ENCODE measurements at places on chromosomes 12 and 14. TPM values are rescaled to one million over a fixed set of nuclear protein-coding genes. Genes with fewer than 3 reads are reported as not detected.
A peak's percentile ranks its signal among the peaks of the same experiment; 100 is the strongest.

DNA sequence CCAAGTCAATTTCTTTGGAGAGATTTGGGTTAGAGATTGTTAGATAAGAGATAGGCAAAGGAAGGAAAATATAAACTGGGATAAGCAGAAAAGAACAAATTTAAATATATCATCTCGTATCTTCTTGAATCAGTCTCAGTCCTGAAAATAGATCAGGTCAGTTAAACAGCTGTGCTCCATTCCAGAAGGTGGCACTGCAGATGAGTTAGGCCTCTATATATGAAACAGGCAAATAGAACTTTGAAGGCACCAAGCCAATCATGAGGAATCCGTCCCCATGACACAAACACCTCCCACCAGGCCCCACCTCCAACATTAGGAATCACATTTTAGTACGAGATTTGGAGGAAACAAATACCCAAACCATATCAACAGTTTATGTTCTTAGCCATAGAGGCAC, 605.5 kb upstream of the USP15 start:
- no peak for DNase-seq

The SLC6A12 gene
- total RNA-seq, result 2.5 TPM

GRCh38 chr12:80802652-80803400, 86.1 kb downstream of the MYF5 start:
- DNase-seq, result no peak

DNA sequence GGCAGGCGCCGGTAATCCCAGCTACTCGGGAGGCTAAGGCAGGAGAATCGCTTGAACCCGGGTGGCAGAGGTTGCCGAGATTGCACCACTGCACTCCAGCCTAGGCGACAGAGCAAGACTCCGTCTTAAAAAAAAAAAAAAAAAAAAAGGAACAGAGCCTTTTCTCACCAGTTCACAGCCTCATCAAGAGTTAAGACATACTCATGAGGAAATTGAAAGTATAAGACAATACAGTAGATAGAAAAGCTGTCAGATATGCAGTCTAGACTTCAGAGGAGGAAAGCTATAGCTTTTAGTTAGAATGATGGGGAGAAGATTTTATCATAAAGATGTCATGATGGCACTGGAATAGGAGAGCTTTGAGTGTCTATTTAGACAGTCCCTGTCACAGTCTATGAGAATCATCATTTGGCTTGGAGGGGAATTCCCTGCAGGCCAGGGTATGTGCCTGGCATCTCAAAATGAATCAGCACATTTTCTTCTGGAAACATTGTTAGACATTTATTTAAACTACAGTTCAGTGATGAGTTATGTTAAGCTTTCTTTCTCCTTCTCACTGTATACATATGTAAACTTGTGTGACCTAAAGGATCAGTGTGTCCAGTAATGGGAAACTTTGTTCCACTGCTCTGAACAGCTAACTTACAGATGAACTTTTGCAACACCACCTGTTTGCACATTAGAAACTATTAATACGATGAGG, 2.9 kb upstream of the RAB35 start:
- DNase-seq, result no peak

The TTC5 gene
- total RNA-seq, result 12.1 TPM

GRCh38 chr12:53989227-53990113, 4.5 kb downstream of the HOXC10 start:
- no peak for DNase-seq

The COX14 gene
- 74.4 TPM for total RNA-seq

DNA sequence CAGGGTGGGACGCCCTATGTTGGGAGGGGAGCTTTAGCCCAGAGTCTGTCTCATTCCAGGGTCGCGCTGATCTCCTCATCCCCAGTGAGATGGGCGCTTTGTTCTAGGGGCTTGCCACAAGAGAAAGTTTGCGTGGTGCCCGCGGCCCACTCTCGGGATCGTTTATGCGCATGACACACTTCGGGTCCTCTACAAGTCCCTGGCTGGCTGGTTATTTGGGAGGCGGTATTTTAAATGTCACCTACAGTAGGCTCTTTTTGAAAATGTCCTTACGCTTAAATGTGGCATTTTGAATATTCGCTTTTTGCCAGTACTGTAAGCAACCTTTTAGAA, 541 bp downstream of the GOLT1B start:
- DNase-seq, result peak; percentile 43

DNA sequence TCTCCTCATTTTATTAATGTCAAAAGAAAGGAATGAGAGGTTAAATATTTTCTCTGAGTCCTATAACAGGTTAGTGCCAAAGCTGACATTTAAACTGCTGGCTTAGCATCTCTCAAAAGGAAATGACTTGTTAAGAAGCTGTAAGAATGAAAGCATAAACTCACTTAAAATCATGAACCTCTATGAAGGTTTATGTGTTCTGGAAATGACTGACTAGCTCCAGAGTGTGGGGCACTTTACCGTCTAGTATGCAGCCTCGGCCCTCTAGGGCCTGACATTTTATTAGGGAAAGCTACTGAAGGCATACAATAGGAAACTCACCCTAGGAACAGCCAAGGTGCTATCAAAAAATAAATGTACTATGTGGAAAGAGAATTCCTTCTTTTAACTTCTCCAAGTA, 35.1 kb downstream of the SPX start:
- DNase-seq, result no peak

DNA sequence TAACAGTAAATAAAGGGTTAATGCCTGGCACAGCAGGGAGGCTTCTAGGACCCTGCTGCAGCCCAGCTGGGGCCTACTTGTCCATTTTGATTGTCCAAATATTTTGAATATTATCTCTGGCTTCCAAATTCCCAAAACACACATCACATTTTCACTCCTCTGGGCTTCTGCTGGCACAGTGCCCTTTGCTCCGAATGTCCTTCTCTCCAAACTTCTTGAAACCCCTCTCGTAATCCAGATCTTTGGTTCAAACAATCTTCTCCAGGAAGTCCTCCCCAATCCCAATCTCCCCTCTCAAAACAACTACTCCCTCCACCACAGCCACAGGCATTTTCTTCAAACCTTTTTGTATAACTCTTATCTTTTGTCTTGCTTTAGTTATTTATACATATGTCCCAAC, 225.6 kb downstream of the PPM1H start:
- DNase-seq, result no peak

- no peak for DNase-seq
Measured at GRCh38 chr14:100490252-100490651, 97.0 kb downstream of the BEGAIN start.

The ITGB7 gene
- total RNA-seq, result 8.8 TPM

GRCh38 chr12:6171409-6172015, 28.7 kb upstream of the CD9 start:
- no peak for DNase-seq

The TCTN2 gene
- total RNA-seq, result 7.3 TPM

DNA sequence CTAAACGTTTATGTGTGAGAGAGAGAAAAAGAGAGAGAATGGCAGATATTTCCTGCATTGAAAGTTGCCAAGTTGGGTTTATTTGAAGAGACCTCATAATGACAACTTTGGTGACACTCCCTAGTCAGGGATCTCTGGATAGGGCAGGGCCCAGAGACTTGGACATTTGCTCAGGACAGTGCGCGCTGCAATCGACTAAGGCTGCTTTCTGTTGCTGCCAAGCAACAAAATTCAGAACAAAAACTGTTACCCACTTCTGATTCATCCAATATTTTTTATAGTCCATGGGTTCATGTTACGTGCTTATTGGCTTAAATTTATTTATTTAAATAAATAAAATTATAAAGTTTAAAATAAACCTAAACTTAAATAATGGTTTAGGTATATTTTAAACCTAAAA, 34.2 kb downstream of the PTGER2 start:
- DNase-seq, result no peak

The SIX4 gene
- total RNA-seq, result 0.15 TPM

- no peak for DNase-seq
Measured at GRCh38 chr12:50637870-50638481, 125.9 kb upstream of the ATF1 start.

The LMNTD1 gene
- not detected for total RNA-seq

The E2F7 gene
- total RNA-seq, result 9.1 TPM

The STAC3 gene
- 1.9 TPM for total RNA-seq

The ATXN3 gene
- 21.8 TPM for total RNA-seq

- DNase-seq, result no peak
Measured at GRCh38 chr12:83939718-83940117, 972.9 kb downstream of the SLC6A15 start.

The RERG gene
- 5.3 TPM for total RNA-seq

DNA sequence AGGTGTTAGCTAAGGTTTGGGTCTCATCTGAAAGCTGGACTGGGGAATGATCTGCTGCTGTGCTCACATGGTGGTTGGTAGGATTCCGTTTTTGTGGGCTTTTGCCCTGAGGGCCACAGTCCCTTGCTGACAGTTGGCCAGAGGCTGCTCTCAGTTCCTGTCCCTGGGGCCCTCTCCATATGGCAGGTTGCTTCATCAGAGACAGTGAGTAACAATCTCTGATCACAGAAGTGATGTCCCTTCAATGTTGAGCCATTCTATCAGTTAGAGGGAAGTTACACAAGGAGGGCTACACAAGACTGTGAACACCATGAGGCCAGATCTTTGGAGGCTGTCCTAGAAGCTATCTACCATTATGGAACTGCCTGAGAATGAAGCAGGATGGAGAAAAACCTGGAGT, 137.2 kb downstream of the AACS start:
- DNase-seq, result no peak

GRCh38 chr12:132398386-132398991, 69.1 kb upstream of the GALNT9 start:
- no peak for DNase-seq

DNA sequence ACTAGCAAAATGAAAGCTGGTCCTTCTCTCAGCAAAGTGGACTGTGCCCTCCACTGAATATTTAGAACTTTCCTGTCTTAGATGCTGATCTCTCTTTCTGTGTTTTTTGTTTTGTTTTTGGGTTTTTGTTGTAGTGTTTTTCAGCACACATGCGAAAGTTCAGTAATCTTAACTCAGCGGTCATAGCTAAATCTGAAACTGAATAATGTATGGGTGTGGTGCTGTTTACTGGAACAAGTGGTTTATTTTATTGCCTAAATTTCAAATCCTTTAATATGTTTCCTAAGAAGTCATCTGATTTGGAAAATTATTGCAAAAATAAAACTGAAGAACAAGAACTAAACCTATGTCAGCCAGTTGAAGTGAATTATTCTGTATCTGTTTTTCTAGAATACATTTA, 116.0 kb upstream of the LRIG3 start:
- DNase-seq, result no peak

GRCh38 chr12:97837401-97837800, 374.8 kb downstream of the RMST start:
- no peak for DNase-seq

The ABCC9 gene
- total RNA-seq, result 0.69 TPM

GRCh38 chr14:84871734-84872133, 658.2 kb upstream of the FLRT2 start:
- no peak for DNase-seq

DNA sequence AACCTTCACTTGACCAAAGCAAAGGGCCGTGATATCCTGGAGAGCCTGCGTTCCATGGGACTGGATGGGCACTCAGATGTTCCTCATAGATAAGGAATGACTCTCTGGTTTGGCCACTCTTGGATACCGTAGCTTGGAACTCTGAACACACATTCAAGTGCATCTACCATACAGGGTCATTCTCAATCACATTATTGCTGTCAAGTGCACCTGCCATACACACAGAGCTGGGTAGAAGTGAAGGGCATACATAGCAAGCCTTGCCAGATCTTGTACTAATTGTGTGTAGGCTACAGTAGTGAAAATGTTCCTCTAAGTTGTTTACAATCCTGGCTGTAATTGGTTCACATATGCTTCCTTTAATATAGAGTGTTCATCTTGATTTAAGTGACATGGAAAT, 58.3 kb downstream of the PELI2 start:
- DNase-seq, result no peak

The GALNT6 gene
- total RNA-seq, result 27.1 TPM

DNA sequence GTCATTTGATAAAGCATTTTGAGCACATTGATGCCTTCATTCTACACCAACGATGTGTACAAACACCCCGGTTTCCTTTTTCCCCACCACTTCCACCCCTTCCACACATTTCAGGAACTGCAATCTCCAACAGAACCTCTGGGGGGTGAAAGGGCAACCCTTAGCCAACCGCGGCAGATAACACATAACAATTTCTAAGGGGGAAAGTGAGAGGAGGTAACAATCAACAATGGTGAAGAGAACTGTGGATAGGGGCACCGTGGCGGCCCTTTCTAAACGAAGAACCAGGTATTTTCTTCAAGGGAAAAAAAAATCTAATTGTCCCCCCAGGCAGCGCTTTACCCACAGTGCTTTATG, 1.1 kb downstream of the KITLG start:
- DNase-seq, result peak; percentile 78

DNA sequence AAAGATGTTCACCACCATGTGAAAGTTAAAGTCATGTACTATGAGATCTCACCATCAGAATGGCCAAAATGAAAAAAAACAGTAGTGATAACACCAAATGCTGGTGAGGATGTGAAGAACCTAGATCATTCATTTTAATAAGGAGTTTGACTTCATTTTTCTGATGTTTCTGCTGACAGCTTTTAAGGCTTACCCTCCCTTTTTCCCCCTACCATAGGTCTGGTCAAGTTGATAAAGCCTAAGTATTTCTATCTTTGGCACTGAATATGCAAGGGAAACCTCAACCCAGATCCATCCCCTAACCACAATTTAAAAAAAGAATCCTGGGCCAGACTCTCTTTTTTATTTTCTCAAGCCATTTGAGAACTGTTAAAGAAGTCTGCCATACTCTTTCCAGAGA, 689.6 kb upstream of the FOXG1 start:
- DNase-seq, result no peak

DNA sequence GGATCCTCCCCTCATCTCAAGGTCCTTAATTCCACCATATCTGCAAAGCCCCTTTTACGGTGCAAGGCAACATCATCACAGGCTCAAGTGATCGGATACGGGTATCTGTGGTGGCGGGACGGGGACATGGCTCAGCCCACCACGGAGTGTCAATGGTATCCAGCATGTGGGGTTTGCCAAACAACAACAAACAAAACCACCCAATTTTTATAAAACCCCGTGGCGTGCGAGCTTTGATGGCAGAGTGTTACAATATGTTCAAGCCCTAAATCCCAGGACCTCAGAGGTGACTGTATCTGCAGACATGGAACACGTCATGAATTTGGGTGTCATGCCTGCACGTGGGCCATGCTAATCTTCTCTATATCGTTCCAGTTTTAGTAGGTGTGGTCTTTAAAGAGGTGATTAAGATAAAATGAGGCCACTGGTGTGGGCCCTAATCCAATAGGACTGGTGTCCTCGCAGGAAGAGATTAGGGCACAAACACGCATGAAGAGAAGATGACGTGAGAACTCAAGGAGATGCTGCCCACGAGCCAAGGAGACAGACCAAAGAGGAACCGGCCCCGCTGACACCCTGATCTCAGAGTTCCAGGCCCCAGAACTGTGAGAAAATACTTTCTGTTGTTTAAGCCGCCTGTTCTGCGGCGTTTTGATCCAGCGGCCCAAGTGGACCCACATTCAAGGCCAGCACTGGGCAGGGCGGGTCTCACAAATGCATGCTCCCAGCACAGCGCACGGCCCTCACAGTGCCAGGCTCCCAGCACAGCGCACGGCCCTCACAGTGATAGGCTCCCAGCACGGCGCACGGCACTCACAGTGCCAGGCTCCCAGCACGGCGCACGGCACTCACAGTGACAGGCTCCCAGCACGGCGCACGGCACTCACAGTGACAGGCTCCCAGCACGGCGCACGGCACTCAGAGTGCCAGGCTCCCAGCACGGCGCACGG, 6.7 kb upstream of the GOLGA3 start:
- no peak for DNase-seq

The GYS2 gene
- total RNA-seq, result not detected

The BMP4 gene
- 14.5 TPM for total RNA-seq

The GLIPR1L2 gene
- total RNA-seq, result 0.16 TPM

The KRT6C gene
- total RNA-seq, result not detected
